ENCODE measurements at places on chromosomes 6 and 20. TPM values are rescaled to one million over a fixed set of nuclear protein-coding genes. Genes with fewer than 3 reads are reported as not detected.

CLIC5 gene
- 10.7 TPM for total RNA-seq

- no peak for ATAC-seq
Measured at GRCh38 chr6:45535933-45536332, 158.2 kb upstream of the SUPT3H start.

GRCh38 chr6:10163203-10163962 lies 251.5 kb downstream of the TFAP2A start:
- no peak for ATAC-seq

MROH8 gene
- total RNA-seq = 0.32 TPM

GRCh38 chr20:54126806-54127655 lies 46.8 kb downstream of the CYP24A1 start:
- ATAC-seq = no peak

IP6K3 gene
- total RNA-seq = not detected

All from activated T-helper 17 cell treated with anti-CD3 and anti-CD28 coated beads, Interleukin-2, amount 50 U/mL, for 72 hours (primary cell).